ENCODE measurements at places on chromosomes 7 and 10. TPM values are rescaled to one million over a fixed set of nuclear protein-coding genes. Genes with fewer than 3 reads are reported as not detected.

Gene OR2A1
- total RNA-seq = 0.16 TPM

Gene NME8
- total RNA-seq = 2.0 TPM

Gene C10orf67
- total RNA-seq = not detected

Gene UBE2D1
- 15.6 TPM for total RNA-seq

Gene CROT
- 19.5 TPM for total RNA-seq

Gene SKAP2
- 43.4 TPM for total RNA-seq

Gene BAMBI
- total RNA-seq = 18.3 TPM

Gene CYP2C19
- total RNA-seq = not detected

Gene C7orf57
- total RNA-seq = not detected

Gene LBX1
- total RNA-seq = not detected

Gene C10orf71
- 0.09 TPM for total RNA-seq

Gene PLPP4
- not detected for total RNA-seq

GRCh38 chr10:52879091-52879807 lies 106.7 kb upstream of the MBL2 start:
- DNase-seq = no peak

GRCh38 chr7:30859940-30860496 lies 51.6 kb upstream of the AQP1 start:
- no peak for DNase-seq

DNA sequence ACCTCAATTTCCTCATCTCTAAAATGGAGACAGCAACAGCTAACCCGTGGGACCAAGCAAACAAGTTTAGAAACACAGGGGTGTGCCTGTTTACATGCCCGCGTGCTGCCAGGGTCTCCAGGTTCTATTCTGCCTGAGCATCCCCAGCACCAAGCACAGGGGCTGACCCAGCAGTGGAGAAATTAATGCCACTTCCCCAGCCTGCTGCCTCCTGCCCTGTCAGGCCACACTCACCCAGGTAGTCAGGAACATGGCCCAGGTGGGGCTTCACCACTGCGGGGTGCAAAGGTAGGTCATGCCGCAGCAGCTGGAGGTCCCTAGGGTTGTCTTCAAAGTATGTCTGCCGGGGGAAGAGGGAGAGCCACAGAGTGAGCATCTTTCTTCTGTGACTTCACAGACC lies 5.8 kb downstream of the DDX56 start:
- no peak for DNase-seq

- no peak for DNase-seq
Measured at GRCh38 chr7:156545979-156546378, 94.6 kb upstream of the RNF32 start.

GRCh38 chr10:89959433-89960110 lies 258.2 kb downstream of the KIF20B start:
- no peak for DNase-seq

- no peak for DNase-seq
Measured at GRCh38 chr10:89256340-89256739, 4.8 kb upstream of the LIPA start.

DNA sequence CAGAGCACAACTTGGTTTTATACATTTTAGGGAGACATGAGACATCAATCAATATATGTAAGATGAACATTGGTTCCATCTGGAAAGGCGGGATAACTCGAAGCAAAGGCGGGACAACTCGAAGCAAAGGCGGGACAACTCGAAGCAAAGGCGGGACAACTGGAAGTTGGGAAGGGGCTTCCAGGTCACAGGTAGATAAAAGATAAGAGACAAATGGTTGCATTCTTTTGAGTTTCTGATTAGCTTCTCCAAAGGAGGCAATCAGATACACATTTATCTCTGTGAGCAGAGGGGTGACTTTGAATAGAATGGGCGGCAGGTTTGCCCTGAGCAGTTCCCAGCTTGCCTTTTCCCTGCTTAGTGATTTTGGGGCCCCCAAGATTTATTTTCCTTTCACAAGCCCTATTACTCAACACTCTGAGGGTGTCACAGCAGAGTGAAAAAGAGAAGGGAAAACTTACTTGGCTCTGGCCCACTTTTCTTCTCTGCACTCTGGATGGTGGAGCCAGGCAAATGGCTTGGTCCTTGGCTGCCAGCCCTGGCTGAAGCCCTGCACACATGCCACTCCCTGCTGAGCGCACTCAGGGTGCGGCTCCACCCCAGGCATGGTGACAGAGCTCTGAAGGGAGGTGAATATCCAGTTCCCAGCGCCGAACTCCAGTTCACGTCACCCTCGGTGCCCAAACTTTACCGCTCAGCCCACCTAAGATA lies 46.7 kb downstream of the PARD3 start:
- DNase-seq = peak; percentile 85

GRCh38 chr7:105829681-105830322 lies 46.6 kb downstream of the ATXN7L1 start:
- DNase-seq = no peak

DNA sequence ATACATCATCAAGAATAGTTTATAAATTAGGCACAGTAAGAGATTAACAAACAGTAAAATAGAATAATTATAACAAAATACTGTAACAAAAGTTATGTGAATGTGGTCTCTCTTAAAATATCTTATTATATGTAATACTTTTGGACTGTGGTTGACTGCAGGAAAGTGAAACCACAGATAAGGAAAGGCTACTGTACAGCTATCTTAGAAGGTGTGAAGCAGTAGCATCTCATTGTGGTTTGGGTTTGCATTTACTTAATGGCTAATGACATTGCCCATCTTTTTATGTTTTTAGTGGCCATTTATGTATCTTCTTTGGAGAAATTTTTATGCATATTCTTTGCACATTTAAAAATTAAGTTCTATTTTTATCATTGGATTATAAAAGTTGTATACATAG lies 296.4 kb upstream of the MAGI2 start:
- DNase-seq = no peak

DNA sequence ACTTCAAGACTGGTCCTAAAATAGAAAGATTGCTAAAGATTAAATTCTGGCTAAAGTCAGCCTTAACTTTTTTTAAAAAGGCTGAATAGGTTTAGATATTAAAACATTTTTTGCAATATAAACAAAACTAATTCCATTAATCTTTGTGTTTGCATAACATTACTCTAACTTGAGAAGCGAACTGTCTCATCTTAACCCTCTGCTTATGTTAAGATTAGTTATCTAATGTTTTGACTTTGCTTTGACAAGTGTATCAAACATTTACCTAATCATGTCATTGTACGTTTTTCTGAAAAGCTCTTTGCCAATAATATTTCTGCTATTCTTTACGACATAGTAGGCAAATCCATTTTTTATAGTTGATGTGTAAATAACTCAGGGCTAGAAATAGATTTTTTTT lies 68.0 kb downstream of the ITIH5 start:
- no peak for DNase-seq

- DNase-seq = no peak
Measured at GRCh38 chr7:12737836-12738235, 50.4 kb downstream of the ARL4A start.

GRCh38 chr10:132223156-132223590 lies 36.4 kb downstream of the DPYSL4 start:
- DNase-seq = peak; percentile 91

GRCh38 chr7:69609541-69610373 lies 11.5 kb downstream of the AUTS2 start:
- no peak for DNase-seq

- DNase-seq = no peak
Measured at GRCh38 chr7:4299431-4299830, 382.7 kb upstream of the FOXK1 start.

GRCh38 chr10:46019177-46019528 lies 11.3 kb downstream of the NCOA4 start:
- DNase-seq = no peak

Data from aorta (tissue), 5 donors.